ENCODE measurements at places on chromosomes 5 and 9.

DNA sequence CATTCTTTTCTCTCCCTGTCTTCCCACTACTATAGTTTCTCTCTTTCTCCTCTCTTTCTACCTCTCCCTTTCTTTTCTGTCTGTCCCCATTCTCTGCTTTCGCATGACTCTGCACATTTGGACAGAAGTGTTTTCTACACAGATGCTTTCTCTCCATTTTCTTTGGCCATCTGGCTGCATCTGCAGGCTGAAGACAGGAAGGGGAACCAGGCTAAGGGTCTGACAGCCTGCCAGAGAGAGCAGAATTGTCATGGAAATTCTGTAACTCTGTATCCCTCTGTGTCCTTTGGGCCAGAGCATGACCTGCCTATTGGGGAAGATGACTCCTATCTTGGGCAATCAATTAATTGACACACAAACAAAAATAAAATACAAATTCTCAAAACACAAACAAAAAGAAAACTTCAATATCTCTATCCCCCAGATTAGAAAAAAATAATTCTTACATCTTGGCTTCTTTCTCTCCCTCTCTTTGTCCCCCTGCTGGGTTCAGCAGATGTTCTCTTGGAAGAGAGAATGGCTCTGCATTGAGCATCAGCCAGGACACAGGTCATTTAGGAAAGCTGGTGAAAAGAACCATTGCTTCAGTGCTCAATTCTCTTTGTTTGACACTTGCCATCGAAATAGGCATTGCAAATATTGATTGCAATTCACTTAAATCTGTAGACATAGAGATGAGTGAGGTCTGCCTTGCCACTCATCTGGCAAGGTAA, 415.9 kb upstream of the KLF4 start:
- no peak for DNase-seq

DNA sequence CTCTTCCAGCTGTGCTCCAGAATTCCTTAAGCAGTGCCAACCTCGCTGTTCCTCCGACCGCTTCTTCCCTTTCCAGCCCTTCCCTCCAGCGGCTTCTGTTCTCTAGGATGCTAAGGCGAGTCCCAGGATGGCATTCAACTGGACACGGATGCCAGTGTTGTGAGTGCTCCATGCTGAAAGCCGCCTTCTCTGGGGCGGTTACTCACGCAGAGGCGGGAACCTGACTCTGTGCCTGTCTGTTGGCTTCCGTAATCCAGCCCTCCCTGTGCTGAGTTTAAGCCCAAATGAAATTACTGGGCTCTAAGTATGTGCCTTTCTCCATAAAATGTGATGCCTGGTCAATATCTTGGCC, 20.2 kb downstream of the COL5A1 start:
- DNase-seq, result no peak

DNA sequence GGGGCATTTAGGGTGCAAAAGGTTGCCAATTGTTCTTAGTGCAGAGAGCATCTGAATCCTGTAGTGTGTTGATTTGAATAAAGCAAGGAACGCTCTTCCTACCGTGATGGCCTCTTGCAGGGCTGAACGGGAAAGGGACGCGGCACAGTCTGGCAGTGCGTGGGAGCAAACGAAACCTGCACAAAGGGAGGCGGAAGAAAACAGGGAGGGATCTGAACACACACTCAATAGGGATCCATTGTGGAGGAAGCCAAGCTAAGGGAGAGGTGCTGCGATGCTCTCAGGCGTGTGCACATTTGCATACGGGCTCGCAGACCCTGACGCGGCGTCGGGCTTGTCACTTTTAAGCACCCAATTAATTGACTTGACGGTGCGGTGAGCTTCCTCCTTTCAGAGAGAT, 414.0 kb upstream of the IRX1 start:
- DNase-seq, result no peak

DNA sequence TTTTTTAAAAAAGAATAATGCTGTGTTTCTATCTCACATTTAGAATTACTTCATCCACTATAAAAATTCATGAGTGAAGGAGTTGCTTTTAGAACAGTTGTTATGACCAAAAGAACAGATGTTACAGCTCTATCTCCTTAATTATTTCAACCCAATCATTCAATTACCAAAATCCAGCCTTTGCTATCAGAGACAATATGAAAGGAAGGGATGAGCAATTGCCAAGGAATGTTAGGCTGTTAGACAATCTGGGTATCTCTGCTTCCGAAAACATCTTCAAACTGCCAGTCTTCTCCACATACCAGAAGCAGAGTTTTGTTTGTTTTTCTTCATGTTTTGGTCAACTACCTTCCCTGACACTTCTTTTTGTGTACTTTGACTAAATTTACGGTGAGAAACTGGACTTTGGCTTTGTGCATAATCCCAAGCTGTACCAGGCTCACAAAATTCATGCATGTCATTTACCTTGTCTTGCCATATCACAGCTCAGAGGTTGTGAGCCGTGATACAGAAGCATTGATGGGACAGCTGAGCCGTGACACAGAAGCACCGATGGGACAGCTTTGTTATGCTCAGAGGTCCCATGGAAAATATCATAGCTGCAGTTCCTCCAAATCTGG, 405.5 kb downstream of the KIF4B start:
- no peak for DNase-seq

DNA sequence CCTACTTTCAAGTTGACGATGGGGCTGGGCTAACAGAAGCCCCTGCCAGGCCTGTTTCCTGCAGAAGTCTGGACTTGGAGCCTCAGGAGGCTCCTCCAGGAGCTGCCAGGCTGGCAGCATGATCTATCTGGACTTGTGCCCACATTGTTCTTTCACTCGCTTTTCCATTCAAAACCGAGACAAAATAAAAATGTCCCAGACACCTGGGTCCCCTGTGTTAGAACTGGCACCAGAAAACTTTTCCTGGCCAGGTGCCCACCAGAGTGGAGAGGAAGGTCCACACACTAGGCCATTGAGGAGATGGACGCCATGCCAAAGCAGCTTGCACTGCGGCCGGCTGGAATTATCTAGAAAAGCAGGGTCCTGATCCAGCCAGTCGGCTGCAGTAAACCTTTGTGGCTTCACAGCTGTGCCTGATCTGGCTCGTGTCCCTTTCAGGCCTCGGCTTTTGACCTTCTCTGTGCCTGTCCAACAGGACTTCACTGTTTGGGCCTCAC, 78.2 kb downstream of the GCNT1 start:
- no peak for DNase-seq

DNA sequence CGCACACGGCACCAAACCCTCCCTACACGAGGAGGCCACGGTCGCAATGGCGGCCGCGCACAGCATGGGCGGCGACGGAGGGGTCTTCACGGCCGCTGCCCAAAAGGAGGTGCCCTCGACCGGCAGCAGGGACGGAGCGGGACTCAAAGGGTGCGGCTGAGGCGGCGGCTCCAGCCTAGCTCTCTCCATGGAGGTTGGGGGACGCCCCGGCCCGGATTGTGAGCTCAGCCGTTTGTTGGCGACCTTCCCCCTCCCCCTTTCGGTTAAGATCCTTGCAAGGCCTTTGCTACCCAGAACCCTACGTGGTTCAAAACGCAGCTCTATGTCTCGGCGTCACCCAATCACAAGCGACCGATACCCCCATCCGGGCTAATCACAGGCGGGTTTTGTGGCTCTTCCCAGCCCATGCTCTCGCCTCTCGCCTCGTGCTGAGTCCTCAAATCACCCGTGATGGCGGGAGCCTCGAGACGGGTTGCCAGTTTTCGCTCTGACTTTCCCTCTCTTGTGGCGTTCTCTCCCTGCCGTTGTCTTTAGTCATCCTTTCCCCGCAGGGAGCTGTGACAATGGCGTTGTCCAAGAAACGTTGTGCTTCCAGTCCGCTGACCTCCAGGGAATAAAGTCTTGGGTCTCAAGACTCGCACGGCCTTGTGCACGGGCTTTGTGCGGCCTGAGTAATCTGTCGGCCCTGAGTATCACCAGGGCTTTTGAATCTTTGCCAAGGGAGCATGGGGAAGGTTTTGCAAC, 19.5 kb downstream of the C5orf52 start:
- DNase-seq, result no peak

- DNase-seq, result no peak
Measured at GRCh38 chr9:129946246-129946995, 96.6 kb downstream of the FNBP1 start.

GRCh38 chr9:132973166-132973565, 5.3 kb upstream of the GFI1B start:
- DNase-seq, result no peak

DNA sequence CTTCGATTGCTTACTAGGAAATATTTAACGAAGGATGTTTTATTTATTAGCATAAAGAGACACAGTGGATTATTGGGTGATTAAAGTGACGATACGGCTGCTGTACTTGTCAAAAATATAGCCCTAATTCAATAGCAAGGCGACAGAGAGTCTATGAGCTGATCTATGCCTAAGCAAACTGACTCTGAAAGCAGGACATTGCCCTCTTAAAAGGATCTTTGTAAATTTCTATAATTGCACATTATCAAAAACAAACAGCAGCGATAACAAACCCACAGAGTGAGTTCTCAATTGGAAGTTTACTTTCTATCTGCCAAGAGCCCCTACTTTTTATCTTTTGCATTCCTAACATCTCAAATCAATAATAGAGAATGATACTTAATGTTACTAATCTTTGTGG, 31.4 kb downstream of the TLX3 start:
- no peak for DNase-seq

DNA sequence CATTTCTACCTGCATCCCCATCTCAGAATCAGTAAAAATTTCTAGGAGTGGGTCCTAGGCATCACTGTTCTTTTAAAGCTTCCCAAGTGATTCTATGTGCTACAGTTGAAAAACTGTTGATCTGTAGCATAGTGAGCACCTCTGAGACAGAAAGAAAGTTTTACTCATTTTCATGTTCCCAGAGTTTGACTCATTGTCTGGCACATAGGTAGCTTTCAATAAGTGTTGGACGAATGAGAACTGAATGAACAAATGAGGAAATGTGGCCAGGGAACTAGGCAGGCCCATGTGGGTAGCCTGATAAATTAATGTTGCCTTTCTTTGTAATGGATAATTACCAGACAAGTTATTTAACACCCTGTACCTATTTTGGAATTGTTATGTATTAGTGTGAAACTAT, 33.8 kb downstream of the RNF180 start:
- DNase-seq, result no peak

DNA sequence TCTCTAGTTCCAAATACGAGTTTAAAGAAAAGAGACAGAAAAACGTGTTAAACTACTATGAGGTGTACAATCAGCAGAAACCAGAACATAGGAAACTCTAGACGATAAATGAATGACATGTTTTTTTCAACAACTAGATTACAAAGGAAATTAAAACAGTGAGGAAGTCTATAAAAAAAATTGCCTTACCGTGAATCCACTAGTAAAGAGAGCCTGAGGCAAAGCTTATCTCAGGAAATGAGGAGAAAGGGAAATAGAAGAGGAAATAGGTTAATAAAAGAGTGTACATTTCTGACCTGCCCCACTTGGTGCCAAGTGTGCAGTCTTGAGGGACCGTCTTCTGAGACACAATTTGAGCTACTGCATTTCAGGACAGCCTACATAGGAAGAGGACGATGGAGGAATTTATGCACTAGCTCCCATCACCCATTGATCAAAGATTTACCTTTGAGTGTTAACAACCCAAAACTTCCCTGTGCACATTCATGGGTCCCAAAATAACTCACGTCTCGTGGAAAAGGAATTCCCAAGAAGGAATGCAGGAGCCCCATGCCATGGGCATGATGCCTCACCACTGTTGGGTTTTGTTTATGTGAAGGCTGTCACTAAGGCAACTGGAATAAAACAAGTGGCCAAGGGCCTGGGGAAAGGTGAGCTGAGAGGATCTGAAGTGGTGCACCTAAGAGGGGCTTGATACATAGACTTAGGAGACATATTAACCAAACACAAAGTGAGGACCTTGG, 53.6 kb upstream of the SLC1A3 start:
- no peak for DNase-seq

GRCh38 chr9:126347911-126348760, 21.5 kb downstream of the MVB12B start:
- DNase-seq, result no peak

GRCh38 chr5:102531506-102531905, 32.7 kb upstream of the SLCO6A1 start:
- no peak for DNase-seq

- DNase-seq, result no peak
Measured at GRCh38 chr5:10556893-10557746, 6.8 kb upstream of the ANKRD33B start.

- no peak for DNase-seq
Measured at GRCh38 chr9:83646500-83647239, 23.7 kb downstream of the IDNK start.

- DNase-seq, result no peak
Measured at GRCh38 chr5:25489834-25490538, 845.2 kb upstream of the CDH10 start.

DNA sequence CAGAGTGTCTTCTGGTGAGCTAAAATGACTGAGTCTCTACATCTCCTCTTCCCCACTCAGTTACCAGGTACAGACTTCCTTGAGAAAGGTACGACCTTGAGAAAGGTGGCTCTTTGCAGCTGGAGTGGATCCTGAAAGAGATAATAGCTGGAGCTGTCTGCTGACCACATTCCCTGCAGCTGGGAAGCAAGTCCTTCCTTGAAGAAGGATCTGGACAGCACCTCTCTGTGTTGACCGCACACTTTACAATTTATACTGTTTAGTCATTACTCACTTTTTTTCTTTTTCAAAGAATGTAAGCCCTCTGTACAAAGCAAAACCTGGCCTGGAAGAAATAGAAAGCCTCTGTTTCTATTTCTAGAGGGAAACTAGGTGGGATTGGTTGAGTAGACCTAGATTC, 148.8 kb downstream of the MACIR start:
- no peak for DNase-seq

DNA sequence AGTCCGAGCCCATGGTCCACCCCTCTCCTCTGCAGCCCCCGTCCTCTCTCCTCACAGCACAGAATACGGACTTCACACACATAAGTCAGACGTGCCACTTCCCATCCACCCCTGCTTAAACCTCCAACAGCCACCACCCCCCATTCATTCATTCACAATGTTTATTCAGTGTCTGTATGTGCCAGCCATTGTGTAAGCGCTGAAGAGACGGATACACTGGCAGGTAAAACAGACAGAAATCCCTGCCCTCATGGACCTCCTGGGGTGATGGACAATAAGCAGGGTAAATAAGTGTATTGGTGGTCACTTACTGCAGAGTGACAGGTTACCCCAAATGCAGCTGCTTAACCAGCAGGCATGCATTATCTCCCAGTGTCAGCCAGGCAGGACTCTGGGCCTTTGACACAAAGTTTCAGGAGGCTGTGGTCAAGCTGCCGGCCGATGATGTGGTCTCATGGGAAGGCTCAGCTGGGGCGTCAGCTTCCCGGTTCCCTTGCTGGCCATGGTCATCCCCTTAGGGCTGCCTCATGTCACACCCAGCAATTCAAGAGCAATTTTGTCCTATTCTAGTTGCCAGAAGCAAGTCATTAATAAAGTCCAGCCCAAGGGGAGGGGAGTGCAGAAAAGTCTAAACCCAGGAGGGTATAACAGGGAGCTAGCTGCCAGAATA, 1.8 kb upstream of the PAXX start:
- DNase-seq, result no peak

Data from CD4-positive, alpha-beta T cell treated with Interleukin-2 at 100 ng/mL for 4 hours (primary cell).